Activated naive CD8-positive, alpha-beta T cell treated with anti-CD3 and anti-CD28 coated beads, Interleukin-2, amount 50 U/mL, for 16 hours (primary cell): ENCODE measurements at places on chromosomes 7 and 10.

DNA sequence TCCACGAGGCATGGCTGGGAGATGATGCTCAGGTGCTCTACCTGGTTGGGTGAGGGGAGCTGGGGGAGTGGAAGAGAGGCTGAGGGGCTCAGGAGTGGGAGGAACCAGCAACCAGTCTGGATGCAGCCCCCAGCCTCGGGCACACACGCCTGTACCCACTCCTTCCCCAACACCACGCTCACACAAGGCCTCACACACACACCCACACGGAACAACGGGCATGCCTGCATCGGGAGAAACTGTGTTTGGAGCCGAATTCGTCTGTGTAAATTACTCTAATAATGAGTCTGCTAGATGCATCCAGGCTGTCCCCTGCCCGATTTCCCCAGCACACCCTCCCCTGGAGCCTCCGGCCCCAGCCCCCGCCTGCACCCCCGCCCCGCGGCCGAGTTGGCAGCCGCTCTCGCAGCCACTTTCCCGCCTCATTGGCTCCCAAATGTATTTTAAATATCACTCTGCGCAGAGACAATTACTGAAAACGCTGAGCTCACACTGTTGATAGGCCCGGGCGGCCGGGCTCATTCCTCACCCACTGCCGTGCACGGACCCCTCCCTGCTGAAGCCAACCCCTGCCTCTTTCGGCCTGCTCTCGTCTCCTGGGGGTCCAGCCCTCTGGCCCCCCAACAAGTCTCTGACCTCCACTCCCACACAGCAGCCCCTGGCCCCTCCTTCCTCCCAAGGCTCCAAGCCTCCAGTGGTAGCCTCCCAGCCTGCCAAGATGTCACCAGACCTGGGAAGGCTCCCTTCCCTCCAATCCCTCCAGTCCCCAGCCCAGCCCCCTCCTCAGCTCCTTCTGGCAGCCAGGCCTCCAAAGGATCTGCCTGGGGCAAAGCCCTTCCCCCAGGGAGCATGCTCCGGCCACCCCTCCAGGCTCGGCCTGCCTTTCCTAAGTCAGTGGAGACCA is 11.1 kb downstream of the H2BK1 start:
- no peak for DNase-seq

DNA sequence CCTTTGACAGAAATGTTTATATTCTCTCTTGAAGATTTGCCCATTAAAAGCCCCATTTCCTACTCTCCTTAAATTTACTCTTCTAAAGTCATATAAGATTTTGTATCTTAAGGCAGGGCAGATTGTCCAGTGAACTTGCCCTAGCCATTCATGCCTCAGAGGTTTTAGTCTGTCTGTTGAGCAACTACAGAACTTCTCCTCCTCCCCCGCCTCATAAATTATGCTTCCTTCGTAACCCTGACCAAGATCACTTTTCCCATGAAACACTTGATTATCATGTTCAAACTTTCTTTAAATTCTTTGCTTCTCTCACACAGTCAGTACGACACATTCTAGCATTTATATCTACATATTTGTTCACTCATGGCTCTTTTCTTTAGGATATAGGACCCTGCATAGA is 621.3 kb downstream of the ANKRD7 start:
- no peak for DNase-seq

GRCh38 chr7:22223807-22224206 is 133.1 kb downstream of the RAPGEF5 start:
- DNase-seq = no peak

DNA sequence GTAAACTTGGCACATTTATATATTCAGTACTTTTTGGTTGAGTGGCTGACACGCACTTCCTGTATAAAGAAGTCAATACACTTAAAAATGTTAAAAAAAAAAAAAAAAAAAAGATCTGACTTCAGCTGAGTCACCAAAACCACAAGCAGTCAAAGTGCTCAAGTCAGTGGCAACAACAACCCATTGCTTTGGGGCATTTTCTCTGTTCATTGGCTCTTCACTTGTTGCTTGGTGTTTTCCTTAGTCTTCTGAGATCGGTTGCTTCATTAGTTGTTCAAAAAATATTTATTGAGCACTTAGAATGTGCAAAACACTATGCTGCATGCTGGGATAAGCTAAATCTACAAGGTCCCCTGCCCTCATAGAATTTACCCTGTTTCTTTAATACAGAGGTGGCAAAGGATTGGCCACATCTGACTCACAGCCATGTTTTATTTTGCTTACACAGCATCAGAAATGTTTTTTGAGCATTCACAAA is 63.7 kb downstream of the ZNRF2 start:
- DNase-seq = peak; percentile 8

DNA sequence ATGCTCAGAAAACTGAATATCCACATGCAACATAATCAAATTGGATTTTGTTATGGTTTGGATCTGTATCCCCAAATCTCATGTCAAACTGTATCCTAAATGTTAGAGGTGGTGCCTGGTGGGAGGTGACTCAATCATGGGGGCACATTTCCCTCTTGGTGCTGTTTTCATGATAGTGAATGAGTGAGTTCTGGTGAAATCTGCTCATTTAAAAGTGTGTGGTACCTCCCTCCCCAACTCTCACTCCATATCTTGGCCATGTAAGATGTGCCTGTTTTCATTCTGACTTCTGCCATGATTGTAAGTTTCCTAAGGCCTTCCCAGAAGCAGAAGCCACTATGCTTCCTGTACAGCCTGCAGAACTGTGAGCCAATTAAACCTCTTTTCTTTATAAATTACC is 239.6 kb upstream of the KLF14 start:
- no peak for DNase-seq
